ENCODE measurements at places on chromosomes 1 and 21. TPM values are rescaled to one million over a fixed set of nuclear protein-coding genes. Genes with fewer than 3 reads are reported as not detected.

DNA sequence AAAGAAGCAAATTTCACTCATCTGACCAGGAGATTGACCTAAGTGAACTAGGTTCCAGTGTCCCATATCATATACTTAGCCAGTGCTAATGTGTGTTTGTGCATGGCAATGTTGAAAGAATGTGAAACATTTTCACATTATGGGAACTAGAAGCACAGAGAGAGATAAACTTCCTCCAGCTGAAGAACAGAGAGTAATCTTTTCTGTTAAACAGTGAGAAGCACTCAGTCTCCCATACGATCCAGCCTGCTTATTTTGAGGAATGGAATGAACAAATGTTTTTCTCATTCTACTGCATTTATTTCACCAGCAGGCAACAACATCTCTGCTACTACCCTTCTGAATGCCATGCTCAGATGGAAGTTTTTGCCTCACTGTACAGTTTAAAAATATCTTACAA, 170.5 kb downstream of the TTLL7 start:
- no peaks in the 10 kb centered on the region for H3K36me3 ChIP-seq
- no peaks in the 10 kb centered on the region for H3K27me3 ChIP-seq
- H3K4me3 ChIP-seq = no peak overlapping the region
- H3K4me1 ChIP-seq = peaks cover 17% of the 10 kb centered on the region

GRCh38 chr1:28309702-28310101, 19.1 kb upstream of the MED18 start:
- H3K36me3 ChIP-seq = no peaks in the 10 kb centered on the region
- no peak for DNase-seq
- H3K4me3 ChIP-seq = no peak overlapping the region
- H3K27me3 ChIP-seq = no peaks in the 10 kb centered on the region

DNA sequence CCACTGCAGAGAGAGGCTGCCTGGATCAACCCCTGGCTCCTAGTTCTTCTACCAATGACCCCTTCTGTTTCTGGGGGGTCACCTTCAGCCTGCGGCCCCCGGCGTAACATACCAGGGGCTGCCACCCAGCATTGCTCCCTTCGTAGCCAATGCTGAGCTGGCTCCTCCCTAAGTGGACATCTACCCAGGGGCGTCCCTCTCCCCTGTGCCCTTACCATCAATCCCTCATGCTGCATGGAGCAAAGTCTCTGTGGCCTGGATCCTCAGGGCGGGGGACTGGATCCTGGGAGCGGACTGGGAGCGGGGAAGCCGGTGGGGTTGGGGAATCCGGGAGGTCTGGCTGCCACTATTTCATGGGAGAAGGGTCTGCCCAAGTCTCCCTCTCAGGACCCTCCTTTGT, 28.6 kb downstream of the TRIM67 start:
- H3K27me3 ChIP-seq = peaks cover 29% of the 10 kb centered on the region
- no peak overlapping the region for H3K27ac ChIP-seq
- peaks cover 12% of the 10 kb centered on the region for H3K4me1 ChIP-seq
- H3K36me3 ChIP-seq = no peaks in the 10 kb centered on the region
- no peak overlapping the region for H3K4me3 ChIP-seq
- DNase-seq = no peak

DNA sequence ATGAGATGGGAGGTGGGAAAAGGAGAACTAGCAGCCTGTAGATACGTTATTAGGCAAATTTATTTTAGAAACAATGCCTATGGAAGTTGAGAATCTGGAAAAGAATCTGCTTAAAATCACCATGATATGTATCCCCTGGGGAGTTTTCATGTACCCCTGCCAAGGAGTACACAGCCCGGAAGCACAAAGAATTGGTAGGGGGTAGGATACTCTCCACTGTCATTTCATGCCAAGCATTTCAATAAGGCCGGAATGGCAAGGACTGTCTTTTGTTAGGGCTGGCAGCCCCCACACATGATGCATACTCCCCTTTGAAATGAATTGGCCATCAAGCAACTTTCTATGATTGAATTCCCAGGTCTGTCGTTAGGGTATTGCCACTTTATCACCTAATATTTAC, 111.5 kb upstream of the APP start:
- peaks cover 4% of the 10 kb centered on the region for H3K27me3 ChIP-seq
- peaks cover 3% of the 10 kb centered on the region for H3K4me1 ChIP-seq
- H3K4me3 ChIP-seq = no peak overlapping the region
- no peaks in the 10 kb centered on the region for H3K36me3 ChIP-seq
- no peak overlapping the region for H3K27ac ChIP-seq

GRCh38 chr21:42455754-42456440, 40.1 kb downstream of the RSPH1 start:
- peaks cover 52% of the 10 kb centered on the region for H3K4me1 ChIP-seq
- H3K27me3 ChIP-seq = no peaks in the 10 kb centered on the region
- no peaks in the 10 kb centered on the region for H3K36me3 ChIP-seq
- no peak for DNase-seq

GRCh38 chr1:209076688-209077087, 506.8 kb upstream of the CAMK1G start:
- no peaks in the 10 kb centered on the region for H3K4me1 ChIP-seq
- no peak overlapping the region for H3K4me3 ChIP-seq
- H3K36me3 ChIP-seq = no peaks in the 10 kb centered on the region
- H3K27me3 ChIP-seq = no peaks in the 10 kb centered on the region
- DNase-seq = no peak

DNA sequence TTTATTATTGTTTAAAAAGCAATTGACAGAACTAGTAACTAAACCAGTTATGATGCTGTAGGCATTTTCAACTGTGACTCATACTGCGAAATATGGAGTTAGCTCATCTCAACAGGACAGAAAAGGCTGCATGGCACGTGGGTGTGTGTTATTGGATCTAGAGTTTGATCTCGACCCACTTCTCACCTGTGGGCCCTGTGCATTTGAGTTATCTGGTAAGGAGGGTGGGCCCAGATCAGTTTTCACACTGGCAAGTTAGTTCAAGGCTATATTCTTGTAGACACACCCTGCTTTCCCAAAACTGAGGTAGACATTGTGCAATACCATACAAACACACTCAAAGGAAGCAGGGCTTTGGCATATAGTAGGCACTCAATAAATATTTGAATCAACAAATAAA, 71.3 kb upstream of the PRDX6 start:
- no peak overlapping the region for H3K27ac ChIP-seq
- DNase-seq = no peak
- H3K36me3 ChIP-seq = no peaks in the 10 kb centered on the region
- H3K4me3 ChIP-seq = no peak overlapping the region
- no peaks in the 10 kb centered on the region for H3K27me3 ChIP-seq

GRCh38 chr21:27802816-27803475, 836.1 kb upstream of the ADAMTS5 start:
- H3K36me3 ChIP-seq = no peaks in the 10 kb centered on the region
- no peak for DNase-seq
- H3K27me3 ChIP-seq = no peaks in the 10 kb centered on the region

Gene GBP5
- total RNA-seq = not detected

- H3K4me1 ChIP-seq = peaks cover 14% of the 10 kb centered on the region
- no peak overlapping the region for H3K4me3 ChIP-seq
- H3K27ac ChIP-seq = no peak overlapping the region
- no peaks in the 10 kb centered on the region for H3K36me3 ChIP-seq
- DNase-seq = no peak
Observed at GRCh38 chr1:217344712-217345111, 286.2 kb downstream of the GPATCH2 start.

DNA sequence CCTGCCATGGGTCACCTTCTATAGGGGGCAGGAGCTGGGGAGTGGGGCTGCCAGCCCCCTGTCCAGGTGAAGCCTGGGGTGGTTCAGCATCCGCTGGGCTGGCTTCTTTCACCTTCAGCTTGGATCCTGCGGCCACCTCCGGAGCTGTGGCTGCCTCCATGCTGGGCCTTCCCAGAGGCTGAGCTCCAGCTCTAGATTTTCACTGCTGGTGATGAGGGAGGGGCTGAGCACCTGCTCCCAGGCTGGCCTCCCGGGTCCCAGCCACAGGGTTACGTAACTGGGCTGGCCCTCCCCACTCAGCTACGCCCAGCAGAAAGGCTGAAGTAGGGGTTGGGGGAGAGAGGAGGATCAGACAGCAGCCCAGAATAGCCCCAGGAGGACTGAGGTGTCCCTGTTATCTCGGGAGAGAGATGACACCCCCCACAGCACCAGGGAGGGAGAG, at the start of gene MYBPHL:
TSS of gene MYBPHL (minus strand) at position 180 of the 442 bp plus-strand sequence. CDS start at position 160, 20 bp downstream.
- no peak within 1 kb of the TSS for H3K4me3 ChIP-seq
- peak within 1 kb of the TSS; percentile 80 for H3K27ac ChIP-seq
- no peaks in the 10 kb centered on the region for H3K27me3 ChIP-seq
- peaks cover 17% of the 10 kb centered on the region for H3K4me1 ChIP-seq
- peaks cover 4% of the 10 kb centered on the region for H3K36me3 ChIP-seq

DNA sequence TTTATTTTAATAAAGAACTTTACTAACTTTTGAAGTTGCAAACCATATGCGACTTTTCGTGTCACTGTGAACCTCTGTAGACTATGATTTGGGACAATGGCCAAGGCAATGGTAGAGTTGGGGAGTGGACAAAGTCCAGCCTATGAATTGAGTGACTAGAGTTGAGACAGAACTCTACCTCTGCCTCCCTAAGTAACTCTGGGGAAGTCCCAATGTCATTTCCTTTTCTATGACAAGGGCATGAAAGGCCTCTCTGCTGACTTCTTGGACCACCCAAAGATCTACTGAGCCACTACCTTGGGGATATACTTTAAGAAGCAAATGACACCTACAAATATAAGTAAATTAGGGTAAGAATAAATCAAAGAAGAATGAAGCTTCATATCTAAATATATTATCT, 19.3 kb downstream of the BEND5 start:
- peaks cover 4% of the 10 kb centered on the region for H3K4me1 ChIP-seq
- no peaks in the 10 kb centered on the region for H3K27me3 ChIP-seq
- H3K27ac ChIP-seq = no peak overlapping the region
- no peak for DNase-seq
- peaks cover 24% of the 10 kb centered on the region for H3K36me3 ChIP-seq

DNA sequence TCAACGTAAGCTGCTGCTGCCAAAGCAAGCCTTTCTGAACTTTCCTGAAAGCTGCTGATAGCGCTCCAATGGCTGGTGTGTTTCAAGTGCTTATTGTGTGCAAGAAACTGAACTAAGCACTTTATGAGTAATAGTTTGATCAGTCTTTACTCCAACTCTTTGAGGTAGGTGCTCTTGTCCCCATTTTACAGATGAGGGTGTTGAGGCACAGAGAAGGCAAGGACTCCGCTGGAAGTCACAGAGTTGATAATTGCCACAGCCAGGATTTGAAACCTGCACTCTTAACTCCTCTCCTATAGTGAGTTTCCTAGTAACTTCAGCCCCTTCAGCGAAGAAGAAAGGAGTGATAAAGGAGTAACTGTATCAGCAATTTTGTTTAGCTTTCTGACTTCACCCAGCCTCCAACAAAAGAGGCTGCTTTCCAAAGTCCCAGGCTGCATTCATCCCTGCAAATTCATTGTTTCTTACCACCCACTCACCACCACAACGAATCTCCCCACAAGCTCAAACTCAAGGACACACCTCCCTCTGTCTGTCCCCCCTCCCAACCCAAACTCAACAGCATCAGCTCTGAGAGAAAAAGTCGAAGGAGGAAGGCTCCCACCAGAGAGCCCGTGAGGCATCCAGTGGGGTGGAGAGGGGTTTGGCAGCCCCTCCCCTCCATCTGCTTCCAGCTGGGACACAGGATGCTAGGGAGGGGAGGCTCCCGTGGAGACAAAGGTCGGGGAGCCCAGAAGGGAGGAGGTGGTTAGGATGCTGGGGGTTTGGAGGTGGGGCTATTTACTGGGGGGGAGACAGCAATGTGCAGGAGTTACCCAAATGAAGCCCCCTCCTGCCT, 139.6 kb downstream of the NAV1 start:
- DNase-seq = no peak
- H3K27me3 ChIP-seq = peaks cover 9% of the 10 kb centered on the region
- no peaks in the 10 kb centered on the region for H3K4me1 ChIP-seq
- H3K36me3 ChIP-seq = no peaks in the 10 kb centered on the region
- H3K4me3 ChIP-seq = no peak overlapping the region

GRCh38 chr1:93607814-93608186, 73.8 kb downstream of the BCAR3 start:
- DNase-seq = no peak
- no peaks in the 10 kb centered on the region for H3K36me3 ChIP-seq
- no peak overlapping the region for H3K27ac ChIP-seq
- no peaks in the 10 kb centered on the region for H3K27me3 ChIP-seq

Gene THEM5
- not detected for total RNA-seq

GRCh38 chr1:183243161-183244050, 57.3 kb downstream of the LAMC2 start:
- no peaks in the 10 kb centered on the region for H3K36me3 ChIP-seq
- DNase-seq = no peak
- H3K27ac ChIP-seq = no peak overlapping the region
- H3K4me1 ChIP-seq = peaks cover 4% of the 10 kb centered on the region
- H3K27me3 ChIP-seq = peaks cover 21% of the 10 kb centered on the region
- no peak overlapping the region for H3K4me3 ChIP-seq

All from progenitor cell of endocrine pancreas (in vitro differentiated cells).